NCI-H524 treated with DMSO at 0.1 percent for 48 hours (cell line): ENCODE measurements at places on chromosomes 7 and 10.
A peak's percentile ranks its signal among the peaks of the same experiment; 100 is the strongest.

GRCh38 chr10:111996103-111996502 lies 187.5 kb downstream of the GPAM start:
- DNase-seq = no peak

DNA sequence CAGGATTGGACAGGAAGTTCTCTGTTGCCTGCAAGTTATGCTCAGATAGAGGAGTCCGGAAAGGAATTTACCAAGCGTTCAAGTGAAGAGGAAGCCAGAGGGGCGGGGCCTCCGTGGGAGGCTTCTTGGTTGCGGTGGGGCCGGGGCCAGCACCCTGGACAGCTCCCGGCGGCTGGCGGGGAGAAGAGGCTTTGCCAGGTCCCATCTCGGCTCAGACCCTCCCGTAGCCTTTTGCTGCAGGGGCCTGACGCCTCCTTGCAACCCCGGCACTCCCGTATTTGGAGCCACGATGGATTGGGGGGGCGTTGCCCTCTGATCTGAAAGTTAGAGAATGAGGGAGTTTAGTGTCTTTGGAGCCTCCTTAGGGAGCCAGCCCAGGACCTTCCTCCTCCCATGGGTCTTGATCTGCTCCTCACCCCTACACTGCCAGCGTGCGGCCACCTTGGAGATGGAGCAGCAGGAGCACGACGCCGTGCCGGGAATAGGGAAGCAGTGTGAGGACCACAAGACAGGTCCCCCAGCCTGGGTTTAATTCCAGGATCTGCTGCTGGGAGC lies 3.1 kb upstream of the SLC18A3 start:
- DNase-seq = no peak

- peak; percentile 42 for DNase-seq
Measured at GRCh38 chr7:156496363-156496769, 144.2 kb upstream of the RNF32 start.

GRCh38 chr7:156046031-156046560 lies 233.8 kb upstream of the SHH start:
- no peak for DNase-seq

- DNase-seq = no peak
Measured at GRCh38 chr10:24449321-24449740, 240.4 kb downstream of the KIAA1217 start.

DNA sequence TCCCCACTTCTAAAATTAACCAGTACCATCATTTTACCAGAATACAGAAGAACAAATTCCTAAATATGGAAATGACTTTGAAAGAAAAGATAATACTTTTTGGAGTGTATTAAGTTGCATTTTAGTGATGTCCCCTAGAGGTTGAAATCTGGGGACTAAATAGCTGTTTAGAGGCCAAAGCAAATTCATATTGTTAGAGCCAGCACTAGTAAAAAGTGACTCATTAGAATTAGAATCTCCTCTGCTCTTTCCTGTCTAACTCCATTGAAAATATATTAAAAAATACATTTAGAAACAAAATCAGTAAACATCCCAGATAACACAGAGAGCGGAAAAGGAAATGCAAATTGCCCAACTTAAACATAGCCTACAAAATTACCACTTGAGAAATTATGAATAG lies 1189.6 kb upstream of the C7orf33 start:
- no peak for DNase-seq

GRCh38 chr7:12211711-12212485 lies 804 bp downstream of the TMEM106B start:
- no peak for DNase-seq

DNA sequence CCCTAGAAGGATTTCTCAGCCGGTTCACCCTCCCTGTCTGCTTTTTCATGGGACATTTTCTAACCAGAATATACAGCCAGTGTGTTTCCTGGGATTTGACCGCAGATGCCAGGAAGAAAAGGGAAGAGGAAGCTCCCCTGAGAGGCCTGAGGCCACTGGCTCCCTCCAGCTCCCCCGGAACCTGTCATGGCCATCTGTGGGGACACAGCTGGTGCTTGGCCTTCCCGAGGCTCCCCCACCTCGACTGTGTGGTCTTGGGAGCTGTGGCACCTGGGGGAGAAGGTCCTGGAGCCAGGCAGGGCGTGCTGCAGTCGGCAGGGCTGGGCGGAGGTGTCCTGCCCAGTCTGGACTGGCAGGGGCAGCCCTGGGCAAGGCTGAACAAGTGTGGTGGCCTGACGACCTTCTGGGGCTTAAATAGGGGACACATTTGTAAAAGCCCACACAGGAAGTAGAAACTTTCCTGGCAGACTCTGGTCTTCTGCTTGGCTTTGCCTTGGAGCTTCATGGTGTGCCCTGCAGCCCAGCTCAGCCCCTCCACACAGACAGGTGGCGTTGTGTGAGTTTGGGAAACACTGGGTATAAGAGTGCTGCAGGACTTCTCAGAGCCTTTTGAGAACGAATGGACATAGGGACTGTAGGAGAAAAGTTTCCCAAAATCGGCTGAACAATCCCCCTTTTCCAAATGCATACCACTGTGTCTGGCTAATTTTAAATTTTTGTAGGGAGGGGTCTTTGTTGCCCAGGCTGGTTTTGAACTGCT lies 6.8 kb downstream of the BRI3 start:
- DNase-seq = no peak

DNA sequence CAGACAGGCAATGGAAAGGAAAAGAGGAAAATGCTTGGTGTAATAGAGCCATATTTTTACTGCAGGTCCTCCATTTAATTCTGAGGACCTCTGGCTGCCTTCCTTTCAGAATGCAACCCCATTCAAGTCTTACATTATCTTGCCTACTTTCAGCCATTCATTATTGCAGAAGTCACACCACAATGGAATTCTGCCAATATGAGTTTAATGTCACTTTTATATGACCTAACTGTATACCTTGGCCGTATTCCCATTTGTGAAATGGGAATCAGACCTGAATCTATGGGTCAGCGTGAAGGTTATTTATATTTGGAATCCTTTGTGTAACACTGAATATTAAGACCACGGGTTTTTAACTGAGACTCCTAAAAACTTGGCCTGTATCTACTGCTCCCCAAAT lies 241.7 kb upstream of the AOAH start:
- DNase-seq = no peak

DNA sequence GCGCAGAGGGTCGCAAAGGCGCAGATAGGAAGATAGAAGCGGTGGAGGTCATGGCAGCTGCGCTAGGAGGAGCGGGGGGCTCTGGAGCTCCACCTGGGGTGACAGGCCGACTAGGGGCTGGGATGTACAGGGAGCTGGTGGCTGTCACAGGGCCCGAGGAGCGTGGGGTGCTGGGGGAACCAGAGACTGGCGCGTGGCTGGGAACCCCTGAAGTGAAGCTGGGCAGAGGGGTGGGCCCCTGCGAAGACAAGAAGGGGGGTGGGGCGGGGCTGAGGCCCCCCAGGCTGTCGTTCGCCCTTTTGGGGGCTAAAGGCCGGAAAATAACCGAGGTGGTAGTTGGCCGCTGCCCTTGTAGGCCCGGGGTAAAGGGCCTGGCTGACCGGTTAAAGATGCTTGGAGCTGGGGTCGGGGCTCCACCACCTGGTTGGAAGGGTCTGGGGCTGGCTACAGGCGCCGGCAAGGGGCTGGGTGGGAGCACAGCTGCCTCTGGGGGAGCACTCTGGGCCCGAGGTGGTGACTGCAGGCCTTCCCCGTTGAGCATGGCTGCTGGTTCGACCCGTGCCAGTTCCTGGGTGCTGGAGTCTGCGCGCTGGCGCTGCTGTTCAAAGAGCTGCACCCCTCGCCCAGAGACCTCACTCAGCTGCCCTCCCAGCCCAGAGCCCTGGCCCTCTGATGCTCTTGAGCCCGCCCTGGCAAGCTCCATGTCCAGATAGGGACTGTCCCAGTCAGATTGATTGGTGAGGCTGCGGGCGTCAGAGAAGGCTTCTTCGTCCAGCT lies 6.8 kb upstream of the MYOZ1 start:
- no peak for DNase-seq

DNA sequence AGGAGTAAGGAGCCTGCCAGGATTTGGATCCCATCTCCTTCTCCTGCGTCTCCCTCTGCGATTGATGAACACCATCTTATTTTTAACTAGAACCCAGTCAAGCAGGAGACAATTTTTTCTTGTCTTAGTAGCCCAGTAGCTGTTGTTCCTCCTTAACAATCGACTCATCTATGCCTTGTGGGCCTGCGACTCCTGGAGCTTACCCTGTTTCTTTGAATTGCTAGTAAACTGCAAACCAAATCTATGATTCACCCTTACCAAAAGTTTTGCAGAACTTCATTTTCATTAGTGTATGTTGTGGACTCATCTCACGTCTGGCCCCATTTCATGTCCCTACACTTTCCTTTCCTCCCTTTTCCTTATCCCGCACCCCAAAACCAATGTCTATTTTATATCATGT lies 37.7 kb downstream of the TRIL start:
- no peak for DNase-seq

- no peak for DNase-seq
Measured at GRCh38 chr7:132292803-132293202, 283.5 kb downstream of the PLXNA4 start.

DNA sequence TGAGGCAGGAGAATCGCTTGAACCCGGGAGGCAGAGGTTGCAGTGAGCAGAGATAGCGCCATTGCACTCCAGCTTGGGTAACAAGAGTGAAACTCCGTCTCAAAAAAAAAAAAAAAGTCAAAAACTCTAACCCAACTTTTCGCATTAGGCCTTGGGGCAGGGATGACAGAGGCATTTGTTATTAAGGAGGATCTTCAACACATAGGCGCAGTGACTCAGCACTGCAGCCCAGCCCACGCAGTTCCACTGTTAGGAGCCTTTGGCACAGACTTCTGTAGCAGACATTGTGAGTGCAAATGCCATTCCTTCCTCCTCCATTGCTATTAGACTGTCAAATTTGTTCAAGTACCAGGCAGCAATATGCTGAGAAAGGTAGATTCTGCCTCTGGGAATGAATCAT lies 43.1 kb upstream of the KLHL7 start:
- DNase-seq = no peak

DNA sequence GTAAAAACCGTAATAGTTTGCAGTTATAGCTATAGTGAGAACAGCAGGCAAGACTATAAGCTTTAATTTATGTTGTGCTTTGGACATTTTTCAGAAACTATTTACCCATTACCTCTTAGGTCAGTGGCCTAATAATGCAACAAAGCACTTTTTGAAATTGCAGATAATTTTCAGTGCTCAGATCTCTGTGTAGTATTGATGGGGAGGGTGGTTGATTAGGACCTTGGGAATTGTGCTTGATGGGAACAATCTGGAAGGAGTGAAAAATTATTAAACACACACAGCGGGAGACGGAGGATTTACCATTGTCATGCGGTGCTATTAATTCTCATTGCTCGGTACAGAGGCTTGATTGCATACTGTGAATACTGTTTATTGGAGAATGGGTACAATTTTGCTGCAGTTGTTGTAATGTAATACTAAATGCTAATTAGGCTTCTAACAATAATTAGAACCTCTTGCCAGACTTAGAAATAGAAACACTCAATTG lies 304.8 kb downstream of the LRMDA start:
- no peak for DNase-seq

GRCh38 chr10:114998993-114999392 lies 61.0 kb downstream of the TRUB1 start:
- no peak for DNase-seq

DNA sequence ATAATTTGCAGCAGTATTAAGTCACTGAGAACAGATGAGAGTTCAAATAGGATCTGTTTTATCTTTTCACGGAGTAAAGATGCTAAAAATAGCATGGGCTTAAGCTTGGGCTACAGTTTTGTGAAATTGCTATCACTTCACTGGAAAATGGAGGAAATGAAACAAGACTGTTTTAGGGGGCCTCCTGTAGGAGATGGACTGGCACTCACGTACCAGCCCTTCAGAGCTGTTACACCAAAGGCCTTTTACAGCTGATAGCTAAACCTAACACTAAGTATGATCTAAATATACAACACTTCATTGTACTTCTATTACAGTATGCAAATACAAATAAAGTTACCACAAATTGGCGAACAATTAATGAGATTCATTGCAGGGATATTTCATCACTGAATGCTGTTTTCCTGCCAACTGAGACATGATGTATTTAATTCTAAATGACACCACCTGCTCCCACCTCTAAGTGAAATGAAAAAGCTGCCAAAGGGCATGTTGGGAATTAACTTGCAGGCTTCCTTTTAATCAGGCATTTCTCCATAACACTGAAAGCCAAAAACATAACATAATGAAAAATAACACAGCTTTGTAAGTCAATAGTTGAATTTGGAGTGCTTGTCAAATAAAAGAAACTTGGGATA lies 304.5 kb upstream of the LRRN3 start:
- DNase-seq = no peak

- DNase-seq = no peak
Measured at GRCh38 chr7:28551331-28551730, 139.0 kb downstream of the CREB5 start.

GRCh38 chr10:31935678-31936077 lies 7.0 kb upstream of the ARHGAP12 start:
- no peak for DNase-seq

GRCh38 chr7:75048435-75049379 lies 24.9 kb downstream of the RCC1L start:
- no peak for DNase-seq

- DNase-seq = no peak
Measured at GRCh38 chr10:129418496-129419225, 48.4 kb upstream of the MGMT start.

DNA sequence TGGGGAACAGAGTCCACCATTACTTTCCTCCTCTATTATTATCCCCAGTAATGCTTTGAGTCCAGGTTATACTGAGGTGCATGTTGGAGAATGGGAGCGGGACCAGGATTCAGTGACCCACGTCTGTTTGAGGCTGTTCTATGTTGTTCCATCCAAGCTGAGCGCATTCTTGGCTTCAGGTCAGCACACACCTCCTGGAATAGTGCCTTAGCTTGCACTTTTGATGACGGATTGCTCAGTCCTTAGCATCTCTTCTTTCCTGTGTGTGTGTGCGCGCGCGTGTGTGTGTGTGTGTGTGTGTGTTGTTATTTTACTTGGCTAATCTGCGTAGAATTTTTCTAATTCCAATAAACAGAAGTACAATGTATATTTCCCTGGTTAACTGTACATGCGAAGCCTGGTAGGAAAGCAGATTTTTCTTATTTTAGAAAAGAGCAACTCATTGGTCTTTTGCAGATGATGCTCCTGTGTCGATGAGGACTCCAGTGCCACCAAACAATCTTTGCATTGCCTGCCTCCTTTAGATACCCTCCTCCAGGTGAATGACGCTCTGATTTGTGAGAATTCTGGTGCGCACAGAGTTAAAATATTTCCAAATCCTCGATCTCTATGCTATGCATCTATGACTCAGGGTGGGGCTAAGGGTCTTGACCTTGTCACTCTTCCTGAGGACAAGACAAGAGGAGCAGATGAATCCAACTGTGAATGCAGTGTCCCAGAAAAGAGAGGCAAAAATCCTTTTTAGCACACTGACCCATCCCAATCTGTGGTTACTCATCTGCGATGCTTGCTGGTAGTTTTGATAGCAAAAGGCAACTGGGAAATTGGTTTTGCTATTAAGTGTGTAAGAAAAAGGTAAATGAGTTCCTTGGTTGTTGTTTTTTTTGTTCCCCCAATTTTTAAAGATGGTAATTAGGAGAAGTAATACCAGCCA lies 13.3 kb upstream of the CELF2 start:
- DNase-seq = no peak
